ENCODE measurements at places on chromosomes 7 and 10.

GRCh38 chr7:30433082-30433481 lies 45.5 kb downstream of the NOD1 start:
- DNase-seq, result peak; percentile 68

GRCh38 chr10:35437829-35438228 lies 101.5 kb downstream of the CCNY start:
- no peak for DNase-seq

GRCh38 chr7:129790136-129790535 lies 162.6 kb downstream of the UBE2H start:
- DNase-seq, result no peak

GRCh38 chr7:75981453-75982305 lies 12.7 kb downstream of the TMEM120A start:
- DNase-seq, result no peak

DNA sequence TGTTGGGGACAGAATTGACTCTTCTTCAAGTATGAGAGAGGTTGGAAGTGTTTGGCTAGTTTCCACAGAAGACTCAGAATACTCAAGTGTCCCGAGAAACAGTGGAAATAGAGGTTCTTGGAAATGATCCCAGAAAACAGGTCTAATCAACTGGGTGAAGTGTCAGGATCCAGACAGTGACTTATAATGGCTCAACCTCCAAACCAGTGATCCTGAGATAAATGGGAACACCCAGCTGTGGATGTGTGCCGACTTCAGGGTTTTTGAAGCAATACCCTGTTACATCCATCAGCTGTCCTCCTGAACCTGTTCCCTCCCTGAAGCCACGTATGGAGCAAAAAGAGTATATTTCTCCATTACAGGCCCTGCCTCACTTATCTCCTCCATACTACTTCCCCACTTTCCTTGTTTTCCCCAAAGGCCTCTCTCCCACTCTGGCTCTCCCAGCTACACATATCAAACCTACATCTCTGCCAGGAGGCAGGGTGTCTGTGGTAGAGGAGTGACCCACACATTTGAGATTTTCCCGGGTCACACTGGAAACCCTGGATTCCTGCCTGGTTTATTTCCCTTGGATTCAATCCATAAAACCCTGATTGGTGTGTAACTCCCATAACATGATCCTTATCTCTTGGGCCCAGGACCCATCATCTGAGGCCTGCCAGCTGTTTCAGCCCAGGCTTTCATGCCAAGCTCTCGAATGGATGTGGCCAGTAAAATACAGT lies 17.6 kb upstream of the ELOVL3 start:
- no peak for DNase-seq

DNA sequence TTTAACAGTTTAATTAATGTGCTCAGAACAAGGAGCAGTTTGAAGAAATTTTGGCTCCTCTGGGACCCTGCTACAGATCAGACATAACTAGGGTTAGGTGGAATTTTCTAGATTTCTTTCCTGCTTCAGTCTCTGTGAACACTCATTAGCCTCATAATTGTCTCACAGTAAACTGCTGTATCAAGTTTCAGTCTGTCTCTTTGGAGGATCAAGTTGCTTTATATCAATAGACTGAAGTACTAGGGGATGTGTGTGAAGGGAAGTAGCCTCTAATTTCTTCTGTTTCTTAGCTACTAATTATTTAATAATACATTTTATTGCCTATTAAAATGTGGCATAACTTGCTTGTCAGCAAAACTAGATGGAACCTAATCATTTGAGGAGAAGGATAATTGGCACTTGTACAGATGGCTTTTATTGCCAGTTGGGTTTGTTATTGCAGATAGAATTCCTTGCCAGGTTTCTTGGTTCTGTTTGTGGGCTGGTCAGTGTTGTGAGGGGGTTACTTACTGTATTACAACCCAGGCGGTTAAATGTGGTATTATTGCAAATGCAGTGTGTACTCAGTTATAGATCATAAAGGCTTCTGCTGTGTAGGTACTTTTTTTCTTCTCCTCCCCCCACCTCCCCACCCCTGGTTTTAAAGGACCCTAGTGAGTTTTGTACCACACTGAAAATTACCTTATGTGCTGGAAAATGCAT lies 758.0 kb downstream of the AUTS2 start:
- DNase-seq, result no peak

- no peak for DNase-seq
Measured at GRCh38 chr7:77553123-77553522, 16.0 kb downstream of the PTPN12 start.

DNA sequence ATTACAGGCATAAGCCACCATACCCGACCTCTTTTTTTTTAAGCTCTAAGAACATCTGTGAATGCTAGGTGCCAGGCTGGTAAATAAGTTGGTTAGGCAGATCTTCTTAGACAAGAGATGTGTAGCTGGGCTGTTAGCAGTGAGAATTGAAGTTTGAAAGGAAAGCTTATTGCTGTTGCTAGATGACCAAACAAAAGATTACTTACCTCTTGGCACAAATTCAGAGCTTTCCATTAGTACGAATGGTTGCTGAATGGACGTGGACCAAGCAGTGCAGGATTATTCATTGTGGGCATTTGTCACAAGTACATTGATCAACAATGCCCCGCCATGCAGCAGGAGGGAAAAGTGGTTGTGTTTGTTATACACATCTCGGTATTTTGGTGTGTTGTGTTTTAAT lies 131.2 kb downstream of the GFRA1 start:
- no peak for DNase-seq

- peak; percentile 63 for DNase-seq
Measured at GRCh38 chr7:26091933-26092332, 60.1 kb upstream of the NFE2L3 start.

DNA sequence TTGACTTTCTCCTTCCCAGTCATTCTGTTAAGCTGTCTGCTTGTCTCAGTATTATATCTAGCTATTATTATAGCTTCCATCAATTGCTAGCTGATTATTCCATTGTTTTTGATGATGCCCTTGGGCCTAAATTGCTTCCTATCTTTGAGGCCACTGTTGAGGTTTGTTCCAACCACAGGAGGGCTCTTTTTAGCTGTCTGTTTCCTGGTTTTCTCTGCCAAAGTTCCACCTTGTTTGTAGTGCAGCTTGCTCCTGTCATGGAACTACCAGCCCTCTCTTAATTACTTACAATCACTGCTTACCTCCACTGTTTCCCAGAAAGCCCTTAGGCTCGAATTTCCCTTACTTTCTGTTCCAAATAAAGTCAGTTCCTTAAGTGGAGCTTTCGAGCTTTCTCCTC lies 118.7 kb upstream of the SEC61G start:
- no peak for DNase-seq

DNA sequence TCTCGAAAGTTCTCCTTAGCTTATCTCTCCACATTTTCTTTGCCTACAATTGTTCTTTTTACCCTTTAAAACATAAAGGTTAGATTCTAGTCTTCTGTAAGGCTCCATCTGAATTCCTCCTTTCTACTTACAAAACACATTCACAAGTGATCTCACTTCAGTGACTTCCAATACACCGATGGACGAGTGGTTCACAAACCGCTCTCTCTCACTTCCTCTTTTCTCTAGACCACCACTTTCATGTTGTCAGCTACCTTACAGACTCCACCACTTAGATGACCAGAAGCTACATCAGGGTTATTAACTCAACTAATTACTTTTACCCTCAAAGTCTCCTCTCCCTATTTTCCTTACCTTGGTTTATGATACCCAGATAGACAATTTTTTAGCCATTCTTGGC lies 11.8 kb downstream of the MET start:
- peak; percentile 79 for DNase-seq

GRCh38 chr10:131132681-131133080 lies 178.8 kb downstream of the TCERG1L start:
- no peak for DNase-seq

- DNase-seq, result no peak
Measured at GRCh38 chr7:69177941-69178494, 420.3 kb upstream of the AUTS2 start.

GRCh38 chr7:15503603-15504290 lies 58.1 kb downstream of the AGMO start:
- DNase-seq, result no peak

DNA sequence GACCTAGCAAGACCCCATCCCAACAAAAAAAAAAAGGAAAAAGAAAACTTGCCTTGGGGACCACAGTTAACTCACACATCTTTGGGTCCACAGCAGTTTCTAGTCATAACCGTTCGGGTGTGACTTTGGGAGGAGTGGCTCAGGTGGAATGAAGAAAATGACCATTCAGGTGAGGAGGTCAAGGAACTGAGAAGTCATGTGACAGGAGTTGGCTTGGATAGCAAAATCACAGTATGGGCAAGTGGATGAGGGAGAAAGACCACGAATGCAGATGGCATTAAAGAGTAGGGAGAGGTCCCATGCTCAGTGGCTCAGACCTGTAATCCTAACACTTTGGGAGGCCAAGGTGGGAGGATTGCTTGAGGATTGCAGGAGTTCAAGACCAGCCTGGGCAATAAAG lies 17.1 kb upstream of the CNOT4 start:
- DNase-seq, result no peak

DNA sequence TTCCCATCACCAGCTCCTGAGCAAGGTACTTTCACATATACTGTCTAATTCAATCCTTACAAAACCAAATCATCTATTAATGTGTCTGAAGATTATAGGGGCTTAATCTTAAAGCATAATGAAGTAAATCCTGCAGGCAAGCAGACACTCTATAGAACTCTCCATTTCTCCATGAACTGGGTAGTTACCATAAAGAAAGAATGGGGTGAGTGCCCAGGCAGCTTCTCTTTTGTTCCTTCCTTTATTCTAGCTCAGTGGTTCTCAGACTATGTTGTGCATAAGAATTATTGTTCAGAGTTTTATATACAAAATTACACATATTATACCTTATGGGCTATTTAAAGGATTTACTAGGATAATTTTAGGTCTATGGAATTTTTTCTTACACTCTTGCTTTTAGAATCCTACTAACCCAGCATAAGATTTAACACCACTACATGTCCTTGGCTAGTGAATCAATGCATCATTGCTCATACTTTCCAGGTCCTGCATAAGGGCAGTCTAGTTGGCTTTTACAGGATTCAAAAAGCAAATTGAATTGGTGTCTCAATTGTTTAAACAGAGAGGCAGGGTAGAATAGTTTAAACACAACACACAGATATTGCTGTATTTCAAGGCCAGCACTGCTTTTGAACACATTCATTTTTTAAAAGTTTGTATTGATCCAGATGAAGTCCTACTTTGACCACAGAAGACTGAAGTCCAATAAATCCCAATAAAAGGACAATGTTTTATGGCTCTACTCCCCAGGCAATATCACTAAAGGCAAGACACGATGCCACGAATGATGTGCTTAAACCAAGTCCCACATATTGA lies 12.9 kb downstream of the SGCE start:
- no peak for DNase-seq

- DNase-seq, result no peak
Measured at GRCh38 chr10:99981581-99982199, 28.1 kb downstream of the DNMBP start.

GRCh38 chr7:17554341-17555015 lies 256.0 kb downstream of the AHR start:
- peak; percentile 88 for DNase-seq

DNA sequence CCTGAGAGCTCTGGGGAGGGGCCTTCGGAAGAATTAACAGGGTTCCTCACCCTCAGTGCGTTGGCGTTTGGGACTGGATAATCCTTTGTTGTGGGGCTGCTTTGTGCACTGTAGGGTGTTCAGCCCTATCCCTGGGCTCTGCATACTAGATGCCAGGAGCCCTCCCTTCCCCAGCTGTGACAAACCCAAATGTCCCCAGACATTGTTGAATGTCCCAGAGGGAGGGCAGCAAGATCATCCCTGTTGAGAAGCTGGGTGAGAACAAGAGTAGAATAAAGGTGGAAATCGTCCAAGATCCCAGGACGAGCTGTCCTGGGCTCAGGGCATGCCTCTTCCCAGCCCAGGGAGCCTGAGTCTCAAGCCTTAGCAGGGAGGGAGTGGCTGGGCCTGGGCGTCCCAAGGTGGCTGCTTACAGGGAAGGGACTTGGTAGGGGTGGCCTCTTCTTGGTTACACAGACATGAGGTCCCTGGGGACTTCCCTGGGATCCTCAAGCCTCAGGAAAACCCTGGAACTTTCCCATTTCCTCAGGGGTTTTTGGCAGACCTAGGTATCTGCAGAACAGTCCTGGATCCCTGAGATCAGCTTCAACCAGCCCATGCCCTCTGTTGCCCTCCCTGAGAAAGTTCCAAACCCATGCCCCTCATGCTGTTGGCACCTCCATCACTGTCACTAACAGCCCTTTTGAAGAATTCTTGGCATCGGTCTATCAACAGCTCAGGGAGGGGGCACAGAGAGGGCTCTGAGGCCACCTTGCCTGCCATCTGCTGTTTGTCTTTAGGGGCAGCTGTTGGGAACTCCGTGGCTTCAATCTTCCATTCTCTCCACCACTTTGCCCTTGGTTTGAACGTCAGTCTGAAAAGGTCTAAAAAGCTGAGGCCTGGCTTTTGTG lies 53.7 kb downstream of the GOLGA7B start:
- DNase-seq, result no peak
